ENCODE measurements at places on chromosomes 12 and 14.

- no peak overlapping the region for H3K27ac ChIP-seq
- no peaks in the 10 kb centered on the region for H3K4me1 ChIP-seq
- H3K36me3 ChIP-seq = no peaks in the 10 kb centered on the region
- DNase-seq = no peak
- H3K4me3 ChIP-seq = no peak overlapping the region
- H3K27me3 ChIP-seq = peaks cover 12% of the 10 kb centered on the region
These were observed 8.4 kb downstream of the GSC start for GRCh38 chr14:94761348-94761996.

DNA sequence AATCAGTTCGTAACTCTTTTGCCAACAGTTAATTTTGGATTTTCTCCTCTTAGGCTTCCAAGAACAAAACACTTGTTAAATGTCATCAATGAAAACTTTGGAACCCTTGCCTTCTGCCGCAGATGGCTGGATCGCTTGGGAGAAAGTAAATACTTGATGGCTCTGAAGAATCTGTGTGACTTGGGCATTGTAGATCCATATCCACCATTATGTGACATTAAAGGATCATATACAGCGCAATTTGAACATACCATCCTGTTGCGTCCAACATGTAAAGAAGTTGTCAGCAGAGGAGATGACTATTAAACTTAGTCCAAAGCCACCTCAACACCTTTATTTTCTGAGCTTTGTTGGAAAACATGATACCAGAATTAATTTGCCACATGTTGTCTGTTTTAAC lies 37.7 kb downstream of the USP44 start:
- no peak for DNase-seq
- H3K36me3 ChIP-seq = peaks cover 38% of the 10 kb centered on the region
- H3K27me3 ChIP-seq = no peaks in the 10 kb centered on the region

- H3K27me3 ChIP-seq = peaks cover 2% of the 10 kb centered on the region
- no peak overlapping the region for H3K27ac ChIP-seq
- H3K4me3 ChIP-seq = no peak overlapping the region
- H3K36me3 ChIP-seq = no peaks in the 10 kb centered on the region
- peak; percentile 80 for DNase-seq
These were observed 432.1 kb downstream of the CCDC91 start for GRCh38 chr12:28622406-28622805.

DNA sequence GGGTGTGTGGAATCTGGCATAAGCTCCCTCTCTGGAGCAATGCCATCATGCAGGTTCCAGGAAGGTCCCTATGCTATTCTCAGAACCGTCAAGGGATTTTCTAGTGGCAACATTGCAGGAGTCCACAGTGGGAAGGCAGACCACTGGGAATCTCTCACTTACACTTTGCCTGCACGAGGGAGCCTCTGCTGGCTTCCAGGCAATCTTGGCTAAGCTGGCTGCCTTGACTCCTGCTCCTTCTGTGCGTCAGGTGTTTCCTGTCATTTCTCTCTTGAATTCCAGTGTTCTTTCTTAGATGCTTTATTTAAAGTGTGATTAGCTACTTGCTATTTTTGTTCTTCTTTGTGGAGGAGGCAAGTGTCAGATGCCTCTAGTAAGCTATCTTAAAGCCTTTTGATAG lies 414.0 kb upstream of the ATP2B1 start:
- H3K27me3 ChIP-seq = no peaks in the 10 kb centered on the region
- H3K4me3 ChIP-seq = no peak overlapping the region
- no peaks in the 10 kb centered on the region for H3K36me3 ChIP-seq
- DNase-seq = no peak
- no peak overlapping the region for H3K27ac ChIP-seq

GRCh38 chr12:56046027-56046780 lies 4.5 kb downstream of the RPS26 start:
- H3K36me3 ChIP-seq = peaks cover 22% of the 10 kb centered on the region
- no peaks in the 10 kb centered on the region for H3K4me1 ChIP-seq
- H3K27ac ChIP-seq = no peak overlapping the region
- H3K4me3 ChIP-seq = no peak overlapping the region
- DNase-seq = no peak

DNA sequence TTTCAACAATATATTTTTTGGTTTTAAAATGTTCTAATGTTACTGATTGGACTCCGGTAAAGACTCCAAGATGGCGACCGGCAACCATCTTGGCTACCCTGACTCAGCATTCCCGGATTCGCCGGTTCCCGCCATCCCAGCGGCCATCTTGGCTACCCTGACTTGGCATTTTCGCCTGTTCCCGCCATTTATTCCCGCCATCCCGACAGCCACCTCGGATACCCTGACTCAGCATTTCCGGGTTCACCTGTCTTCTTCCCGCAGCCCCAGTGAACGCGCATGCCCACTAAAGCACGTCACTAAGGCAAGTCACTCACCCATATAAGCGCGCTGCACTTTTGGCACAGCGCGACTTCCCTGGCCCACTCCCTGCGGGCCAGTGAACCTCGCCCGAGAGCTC lies 9.0 kb upstream of the LRFN5 start:
- no peaks in the 10 kb centered on the region for H3K4me1 ChIP-seq
- DNase-seq = no peak
- no peak overlapping the region for H3K27ac ChIP-seq

DNA sequence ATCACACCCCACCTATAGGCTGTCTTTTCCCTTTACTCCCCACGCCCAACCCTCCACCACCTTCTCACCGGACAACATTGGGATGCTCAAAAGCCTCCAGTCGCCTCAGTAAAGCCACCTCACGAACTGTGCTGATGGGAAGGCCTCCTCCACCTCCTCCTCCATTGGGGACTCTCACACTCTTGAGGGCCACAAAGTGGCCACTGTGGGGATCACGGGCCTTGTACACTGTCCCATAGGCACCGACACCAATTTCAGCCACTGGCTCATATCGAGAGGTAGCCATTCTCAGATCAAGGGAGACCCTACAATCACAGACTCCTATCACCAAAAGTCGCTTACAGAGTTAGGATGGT lies 700 bp downstream of the CDK4 start:
- peak overlapping the region; percentile 59 for H3K4me3 ChIP-seq
- peak overlapping the region; percentile 90 for H3K27ac ChIP-seq
- H3K4me1 ChIP-seq = peaks cover 7% of the 10 kb centered on the region
- no peak for DNase-seq
- H3K36me3 ChIP-seq = peaks cover 23% of the 10 kb centered on the region
- peaks cover 10% of the 10 kb centered on the region for H3K27me3 ChIP-seq

- DNase-seq = peak; percentile 24
- H3K4me1 ChIP-seq = peaks cover 12% of the 10 kb centered on the region
- peak overlapping the region; percentile 43 for H3K27ac ChIP-seq
- no peaks in the 10 kb centered on the region for H3K27me3 ChIP-seq
- no peak overlapping the region for H3K4me3 ChIP-seq
These were observed 5.6 kb downstream of the SIX1 start for GRCh38 chr14:60643463-60644314.

DNA sequence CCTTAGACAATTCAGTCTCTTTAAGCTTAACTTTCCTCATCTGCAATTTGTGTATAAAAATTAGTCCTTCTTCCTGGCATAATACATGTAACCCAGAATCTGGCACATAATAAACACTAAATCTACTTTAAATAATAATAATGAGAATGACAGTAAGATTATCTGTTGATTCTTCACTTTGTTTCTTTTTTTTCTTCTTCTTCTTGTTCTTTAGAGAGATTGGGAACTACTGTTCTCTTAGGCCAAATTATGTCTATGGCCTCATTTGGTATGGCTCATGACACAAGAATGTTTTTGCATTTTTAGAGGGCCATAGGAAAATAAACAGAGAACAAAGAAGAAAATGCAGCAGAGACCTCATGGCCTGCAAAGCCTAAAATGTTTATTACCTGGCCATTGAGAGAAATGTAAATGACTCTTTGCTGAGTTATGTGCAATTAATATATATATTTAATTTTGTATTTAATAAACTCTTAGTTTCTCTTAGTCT lies 275.8 kb downstream of the SLC6A15 start:
- DNase-seq = peak; percentile 47
- no peaks in the 10 kb centered on the region for H3K36me3 ChIP-seq
- H3K27ac ChIP-seq = no peak overlapping the region
- H3K4me1 ChIP-seq = peaks cover 5% of the 10 kb centered on the region

All from IMR-90 (cell line).